ENCODE measurements at places on chromosomes 1 and 21. TPM values are rescaled to one million over a fixed set of nuclear protein-coding genes. Genes with fewer than 3 reads are reported as not detected.

DNA sequence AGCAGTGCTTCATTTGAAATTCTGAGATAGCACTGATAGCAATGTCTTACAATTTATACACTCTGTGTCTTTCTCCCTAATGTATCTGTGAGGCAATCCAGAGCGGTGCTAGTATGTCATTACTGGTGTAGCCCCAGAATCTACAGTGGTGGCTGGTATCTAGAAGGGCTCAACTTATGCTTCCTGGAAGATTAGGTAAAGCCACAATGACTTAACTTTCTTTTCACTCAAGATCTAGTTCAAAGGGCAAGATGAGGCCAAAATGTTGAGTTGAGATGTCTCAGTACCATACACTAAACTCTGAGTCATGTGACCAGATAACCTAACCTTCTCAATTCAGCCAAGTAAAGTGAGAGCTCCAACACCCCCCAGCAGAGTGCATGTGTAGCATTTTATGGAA lies 77.5 kb downstream of the PAPPA2 start:
- DNase-seq, result no peak

DNA sequence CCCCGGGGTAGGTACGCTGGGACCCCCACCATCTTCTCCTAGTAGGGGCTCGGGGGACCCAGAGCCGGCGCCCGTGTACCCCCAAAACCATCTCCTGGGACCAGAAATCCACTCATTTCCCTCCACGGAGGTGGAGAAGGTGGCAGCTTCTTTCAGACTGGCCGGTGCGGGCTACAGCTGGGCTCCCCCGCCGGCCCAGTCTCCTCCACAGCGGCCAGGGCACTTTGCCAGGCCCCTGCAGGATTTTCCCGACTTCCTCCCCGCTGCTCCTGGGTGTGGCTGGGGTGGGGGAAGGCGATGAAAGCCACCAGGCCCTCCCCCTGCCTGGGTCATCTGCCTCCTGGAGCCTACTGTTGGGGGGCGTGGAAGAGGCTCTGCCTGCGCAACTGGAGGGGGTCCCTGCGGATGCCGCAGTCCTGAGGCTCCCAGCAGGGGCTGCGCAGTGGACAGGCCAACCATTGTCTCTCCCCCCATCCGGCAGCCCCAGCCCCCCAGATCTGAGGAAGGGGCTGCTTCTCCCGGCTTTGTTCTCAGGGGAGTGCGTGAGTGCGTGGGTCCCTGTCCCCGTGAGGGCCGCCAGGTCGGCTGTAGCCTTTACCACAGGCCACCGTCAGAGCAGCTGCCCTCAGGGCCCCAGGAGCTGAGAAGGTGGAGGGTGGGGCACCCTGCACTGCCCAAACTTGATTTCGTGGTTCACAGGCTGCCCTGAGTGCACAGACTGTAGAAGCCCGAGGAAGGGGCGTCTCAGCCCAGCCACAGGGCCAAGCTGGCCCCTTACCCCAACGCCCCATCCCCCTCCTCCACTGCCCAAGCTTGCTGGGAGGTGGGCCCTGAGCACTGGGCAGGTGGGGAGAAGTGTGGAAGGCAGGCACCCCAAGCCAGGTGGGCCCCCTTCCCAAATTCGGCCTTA lies 1.3 kb downstream of the AGRN start:
- no peak for DNase-seq

DNA sequence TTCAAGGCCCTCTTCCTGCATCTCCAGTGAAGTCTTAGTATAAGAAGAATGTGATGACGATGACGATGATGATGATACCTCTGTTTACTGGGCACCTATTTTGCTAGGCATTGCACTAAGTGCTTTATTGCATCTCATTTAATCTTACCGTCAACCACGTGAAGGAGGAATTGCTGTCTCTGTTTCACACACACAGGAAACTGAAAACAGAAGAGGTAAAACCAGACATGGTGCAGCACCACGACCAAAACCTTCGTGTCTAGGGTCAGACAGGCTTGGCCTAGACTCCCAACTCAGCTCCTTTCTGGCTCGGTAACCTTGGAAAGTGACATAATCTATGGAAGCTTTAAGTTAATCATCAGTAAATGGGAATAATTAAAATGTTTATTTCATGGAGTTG lies 20.7 kb upstream of the KCNA2 start:
- no peak for DNase-seq

GRCh38 chr1:202710070-202711045 lies at the start of gene SYT2:
Gene SYT2, minus strand, starts transcription at chr1:202710454. Its CDS starts 104,682 bp downstream, at chr1:202605772.
- DNase-seq, result no peak

DNA sequence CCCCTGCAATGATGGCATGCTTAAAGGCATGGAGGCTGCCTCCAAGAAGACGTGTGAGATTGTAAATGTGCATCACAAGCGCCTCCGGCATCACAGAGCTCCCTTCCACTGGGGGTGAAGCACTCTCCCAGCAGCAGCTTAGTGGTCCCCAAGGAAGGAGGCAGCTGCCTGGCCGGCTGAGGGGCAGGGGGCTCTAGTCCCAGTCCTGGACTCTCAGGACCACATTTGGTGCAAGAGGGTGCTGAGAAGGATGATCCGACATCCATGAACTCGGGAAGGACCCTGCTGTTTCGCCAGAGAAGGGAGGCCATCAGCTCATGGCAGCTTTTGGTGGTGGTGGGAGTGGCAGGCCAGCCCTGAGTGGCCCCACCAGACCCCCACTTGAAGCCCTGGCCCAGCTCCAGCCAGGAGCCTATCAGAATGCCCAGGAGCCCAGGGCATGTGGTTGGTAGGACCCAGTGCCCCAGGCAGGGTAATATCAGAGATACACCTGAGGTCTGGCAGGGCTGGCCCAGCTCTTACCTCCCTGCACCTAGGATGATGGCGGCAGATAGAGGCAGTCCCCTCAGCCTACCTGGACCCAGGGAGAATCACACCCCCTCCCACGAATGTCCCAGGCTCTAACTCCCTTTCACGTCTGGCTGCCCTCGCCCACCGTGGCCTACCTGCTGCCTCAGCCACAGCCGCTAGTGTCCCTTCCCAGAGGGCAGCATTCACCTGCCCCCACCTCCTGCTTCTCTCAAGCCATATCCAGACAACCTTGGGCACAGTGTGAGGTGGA lies 2.4 kb upstream of the WNT9A start:
- DNase-seq, result no peak

DNA sequence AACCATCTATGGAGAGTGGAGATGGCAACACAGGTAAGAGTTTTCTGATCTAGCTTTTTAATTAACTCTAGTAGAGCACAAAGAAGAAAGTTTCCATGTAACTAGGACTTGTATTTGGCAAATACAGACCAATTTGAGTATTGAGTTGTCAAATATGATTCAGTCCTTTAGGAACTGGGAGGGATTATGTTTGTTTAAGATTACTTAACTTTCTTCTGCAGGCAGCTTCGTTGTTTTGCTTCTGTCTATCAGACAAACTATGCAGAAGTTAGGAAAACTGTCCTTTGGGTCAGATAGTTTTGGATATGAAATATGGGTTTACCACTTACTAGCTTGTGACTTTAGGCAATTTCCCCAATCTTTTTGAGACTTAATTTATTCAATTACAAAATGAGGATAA lies 111.8 kb downstream of the POU2F1 start:
- DNase-seq, result no peak

GRCh38 chr1:109433322-109433721 lies 7.1 kb upstream of the PSMA5 start:
- no peak for DNase-seq

GRCh38 chr1:55071477-55071876 lies 32.1 kb downstream of the PCSK9 start:
- DNase-seq, result peak; percentile 36

DNA sequence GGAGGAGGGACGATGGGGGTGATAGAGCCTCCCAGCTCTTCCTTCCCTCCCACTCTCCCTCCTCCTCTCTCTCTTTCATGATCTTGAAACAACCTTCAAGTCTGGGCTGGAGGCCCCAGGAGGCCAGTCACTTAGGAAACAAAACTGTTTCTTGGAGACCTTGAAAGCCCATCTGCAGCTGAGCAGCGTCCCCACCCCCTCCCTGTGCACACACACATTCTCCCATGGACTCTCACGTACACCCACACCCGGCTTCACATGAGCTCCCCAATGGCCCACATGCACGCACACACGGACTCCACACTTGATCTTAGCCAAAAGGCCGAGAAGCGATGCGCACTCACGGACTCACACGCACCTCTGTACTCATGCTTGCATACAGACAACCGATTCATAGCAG lies 3.2 kb upstream of the ATP1A2 start:
- no peak for DNase-seq

- DNase-seq, result no peak
Measured at GRCh38 chr1:58927041-58927721, 143.3 kb upstream of the JUN start.

- DNase-seq, result no peak
Measured at GRCh38 chr1:14421295-14421976, 177.0 kb upstream of the KAZN start.

- peak; percentile 83 for DNase-seq
Measured at GRCh38 chr21:44299458-44300261, at the start of gene PFKL. Gene PFKL, plus strand, starts transcription at chr21:44300053. Its CDS starts 53 bp downstream, at chr21:44300106.

- no peak for DNase-seq
Measured at GRCh38 chr21:25912402-25912746, 177.6 kb downstream of the GABPA start.

GRCh38 chr1:8097077-8097799 lies 71.1 kb upstream of the ERRFI1 start:
- no peak for DNase-seq

DNA sequence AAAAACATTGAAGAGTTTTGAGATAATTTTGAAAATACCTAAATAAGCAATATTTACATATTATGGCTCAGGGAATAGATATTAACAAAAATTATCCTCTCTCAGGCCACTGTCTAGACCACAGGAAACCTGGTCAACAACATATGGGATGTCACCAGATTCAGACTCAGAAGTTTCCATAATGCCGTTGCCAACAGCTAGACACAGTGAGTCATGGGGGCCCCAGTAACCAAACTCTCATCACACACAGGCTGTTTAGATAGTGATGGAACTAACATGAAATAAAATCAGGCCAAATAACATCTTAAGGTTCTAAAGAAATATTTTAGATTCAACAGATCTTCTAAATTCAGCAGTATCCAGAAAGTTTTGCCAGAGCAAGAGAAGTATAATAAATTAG lies 681.7 kb upstream of the ADAMTS5 start:
- DNase-seq, result no peak

DNA sequence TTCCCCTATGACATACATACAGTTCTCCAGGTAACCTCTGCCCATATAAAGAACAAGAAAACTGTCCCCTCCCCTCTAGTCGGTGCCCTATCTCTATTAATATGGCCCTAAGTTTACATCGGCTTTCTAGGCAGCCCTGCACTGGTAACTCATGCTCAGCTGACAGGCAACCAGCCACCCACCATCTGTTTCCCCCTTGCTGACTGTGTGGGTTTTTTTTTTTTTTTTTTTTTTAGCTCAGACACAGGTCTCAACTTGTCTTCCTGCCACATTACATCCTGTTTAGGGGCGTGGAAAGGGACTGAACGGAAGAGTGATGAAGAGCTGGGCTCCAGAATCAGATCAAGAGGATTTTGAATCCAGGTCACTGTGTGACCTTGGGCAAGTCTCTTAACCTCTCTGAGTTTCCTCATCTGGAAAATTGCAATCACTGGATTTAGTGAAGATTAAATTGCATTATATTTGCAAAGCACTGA lies 14.0 kb downstream of the LAPTM5 start:
- DNase-seq, result no peak

GRCh38 chr1:110549831-110550230 lies 30.9 kb upstream of the KCNA10 start:
- no peak for DNase-seq

DNA sequence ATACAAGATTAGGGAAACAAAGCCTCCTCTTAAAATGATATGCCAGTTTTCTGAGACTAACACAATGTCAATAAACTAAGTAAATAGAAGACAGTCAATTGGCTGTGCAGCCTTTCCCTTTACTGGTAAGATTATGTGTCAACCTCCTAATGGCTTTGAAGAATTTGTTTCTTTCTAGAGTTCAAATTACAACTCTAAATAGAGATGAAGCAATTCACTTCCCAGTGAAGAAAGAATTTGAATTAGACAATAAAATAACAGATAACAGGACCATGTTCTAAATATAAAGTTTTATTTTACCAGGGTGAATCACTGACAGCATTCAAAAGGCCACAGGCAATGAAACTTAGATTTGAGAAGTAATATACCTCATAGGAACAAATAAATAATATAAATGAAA lies 680.3 kb downstream of the PLA2G4A start:
- DNase-seq, result no peak

DNA sequence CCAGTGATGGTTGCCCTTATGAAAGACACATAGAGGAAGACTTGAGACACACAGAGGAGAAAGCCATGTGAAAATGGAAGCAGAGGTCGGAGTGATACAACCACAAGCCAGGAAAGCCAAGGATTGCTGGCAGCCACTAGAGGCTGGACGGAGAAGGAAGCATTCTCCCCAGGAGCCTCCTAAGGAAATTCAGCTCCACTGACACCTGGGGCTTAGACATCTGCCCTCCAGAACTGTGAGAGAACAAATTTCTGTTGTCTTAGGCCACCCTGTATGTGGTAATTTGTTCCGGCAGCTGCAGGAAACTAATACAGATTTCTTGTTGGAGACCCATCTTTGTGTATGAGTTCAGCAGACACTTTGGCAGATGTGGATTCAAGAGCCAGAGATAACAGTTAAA lies 126.9 kb upstream of the ATP1A1 start:
- no peak for DNase-seq

- peak; percentile 3 for DNase-seq
Measured at GRCh38 chr1:165481820-165482532, 37.0 kb upstream of the RXRG start.

GRCh38 chr1:232793944-232794343 lies 11.3 kb upstream of the MAP10 start:
- no peak for DNase-seq

- DNase-seq, result no peak
Measured at GRCh38 chr1:184881941-184882913, 92.1 kb downstream of the NIBAN1 start.

Gene RAB3B
- 37.3 TPM for total RNA-seq

Gene SYPL2
- 1.5 TPM for total RNA-seq

Gene ITPKB
- total RNA-seq, result 4.8 TPM

Gene DHRS3
- 37.8 TPM for total RNA-seq

Gene FRRS1
- total RNA-seq, result 5.6 TPM

Gene OR14K1
- not detected for total RNA-seq

Gene PLPP3
- total RNA-seq, result 30.6 TPM

Gene TCEA3
- total RNA-seq, result 0.21 TPM

Gene IL23R
- total RNA-seq, result not detected

Gene CORT
- total RNA-seq, result 0.38 TPM

Gene PYHIN1
- not detected for total RNA-seq

Gene ACOT11
- total RNA-seq, result 3.5 TPM

Data from H1 (cell line).